Jurkat, Clone E6-1 (cell line): ENCODE measurements at places on chromosomes 16 and 17.

DNA sequence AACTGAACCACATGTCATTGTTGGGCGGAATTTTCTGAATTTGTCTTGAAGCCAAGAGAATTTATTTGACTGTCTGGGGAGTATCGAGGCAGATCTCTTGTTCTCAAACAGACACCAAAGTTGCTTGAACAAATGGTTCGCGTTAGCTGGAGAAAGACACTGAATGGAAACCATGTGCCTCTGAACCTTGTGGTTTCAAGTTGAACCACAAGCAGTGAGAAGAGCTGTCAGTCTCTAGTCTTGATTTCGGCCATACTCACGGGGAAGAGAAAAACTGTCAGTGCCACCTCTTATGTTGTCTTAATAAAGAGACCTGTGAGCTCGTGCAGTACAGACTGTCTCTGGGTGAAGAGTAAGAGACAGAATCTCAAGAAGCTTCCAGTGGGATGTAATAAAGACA, 886.5 kb upstream of the SOX9 start:
- DNase-seq: no peak

DNA sequence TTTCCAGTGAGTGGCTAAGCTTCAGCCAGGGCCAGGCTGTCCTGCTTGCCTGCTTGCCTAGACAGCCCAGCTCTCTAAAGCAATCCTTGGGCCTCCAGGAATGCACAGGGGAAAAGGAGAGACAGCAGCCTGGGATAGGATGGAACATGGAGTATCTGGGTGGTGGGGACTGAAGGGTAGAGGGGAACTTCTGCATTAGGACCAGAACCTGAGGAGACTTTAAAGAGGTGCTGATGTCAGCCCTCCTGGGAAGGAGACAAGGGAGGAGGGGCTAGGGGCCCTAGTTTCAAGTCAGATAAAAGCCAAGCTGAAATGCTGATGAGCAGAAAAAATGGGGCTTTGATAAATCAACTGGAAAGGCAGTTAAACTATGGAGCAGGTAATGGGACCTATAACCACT, 1.8 kb downstream of the HOXB7 start:
- no peak for DNase-seq

DNA sequence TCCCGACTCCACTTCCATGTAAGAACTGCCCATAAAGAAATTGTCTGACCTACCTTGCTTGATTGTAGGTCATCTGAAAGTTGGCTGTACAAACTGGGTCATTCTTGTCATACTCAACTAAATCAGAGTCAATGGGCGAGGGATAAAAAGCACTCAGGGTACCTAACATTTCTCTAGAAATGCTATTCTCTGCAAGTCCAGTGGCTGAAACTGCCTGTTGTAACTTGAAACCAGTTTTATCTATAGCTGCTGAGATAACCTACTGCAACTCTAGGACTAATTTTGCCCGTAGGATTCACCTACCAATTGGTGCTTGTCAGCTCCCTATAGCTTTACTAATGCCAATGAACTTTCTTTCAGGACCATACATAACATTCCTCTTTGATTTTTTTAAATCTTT, 100.1 kb upstream of the GRIN2A start:
- DNase-seq: no peak

- no peak for DNase-seq
These were observed 6.2 kb upstream of the DUSP14 start for GRCh38 chr17:37483311-37484039.

DNA sequence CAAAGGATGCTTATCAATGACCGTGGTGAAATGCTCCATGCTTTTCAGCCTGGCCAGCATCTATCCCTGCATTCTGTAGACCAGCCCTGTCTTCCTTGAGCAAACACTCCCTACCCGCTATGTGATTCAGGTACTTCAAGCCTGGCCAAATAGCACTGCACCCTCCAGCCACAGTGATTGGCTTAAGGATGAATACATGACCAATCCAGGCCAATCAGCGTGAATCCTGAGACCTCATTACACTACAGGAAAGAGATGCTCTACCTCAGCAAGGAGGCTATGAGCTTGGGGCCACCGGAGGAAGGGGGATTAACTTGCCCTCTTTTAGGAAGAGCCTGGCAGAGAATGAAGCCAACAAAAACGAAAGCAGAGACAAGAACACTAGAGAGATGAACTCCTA, 162.5 kb downstream of the ZNF423 start:
- no peak for DNase-seq

GRCh38 chr17:50318501-50319285, 27.2 kb upstream of the XYLT2 start:
- no peak for DNase-seq

DNA sequence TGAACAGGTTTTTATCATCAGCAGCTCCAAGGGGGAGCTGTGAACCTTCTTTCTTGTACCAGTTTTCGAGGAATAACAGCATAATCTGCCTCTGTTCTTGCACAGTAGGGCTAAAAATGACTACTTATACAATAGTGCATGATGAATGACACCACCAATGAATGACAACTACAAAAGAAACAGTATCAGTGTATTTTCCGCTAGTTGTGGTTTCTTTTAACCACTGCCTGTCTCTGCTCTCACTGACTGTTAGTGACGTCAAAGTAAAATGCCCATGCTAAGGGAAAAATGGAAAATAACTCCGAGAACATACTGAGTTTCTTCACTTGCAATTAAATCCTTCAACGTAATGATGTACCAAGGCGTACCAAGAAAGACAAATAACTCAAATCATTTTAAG, 294.9 kb downstream of the MAP2K6 start:
- DNase-seq: peak; percentile 49

- DNase-seq: no peak
These were observed 108.6 kb downstream of the CMIP start for GRCh38 chr16:81553080-81553813.

- no peak for DNase-seq
These were observed 682.1 kb upstream of the SOX9 start for GRCh38 chr17:71438631-71439146.

DNA sequence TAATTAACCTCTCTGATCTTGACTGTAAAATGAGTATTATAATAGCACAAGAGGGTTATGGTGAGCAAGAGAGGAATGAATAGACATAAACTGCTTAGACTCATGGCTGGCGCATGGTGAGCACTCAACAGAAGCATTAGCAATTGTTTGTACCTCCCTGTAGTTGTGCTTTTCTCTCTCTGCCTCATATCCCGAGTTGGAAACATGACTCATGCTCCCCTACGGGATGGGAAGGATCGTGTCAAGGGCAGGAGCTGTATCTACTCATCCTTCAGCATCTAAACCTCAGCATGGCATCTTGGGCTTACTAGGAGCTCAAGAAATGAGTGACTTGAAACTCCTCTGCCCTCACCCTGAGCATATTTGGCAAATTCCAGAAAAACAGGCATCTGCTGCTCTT, 299.6 kb downstream of the MAP2K4 start:
- DNase-seq: no peak

- no peak for DNase-seq
These were observed 59.9 kb downstream of the SEC14L1 start for GRCh38 chr17:77200711-77201110.

GRCh38 chr17:37191219-37191618, 184.6 kb upstream of the C17orf78 start:
- no peak for DNase-seq

DNA sequence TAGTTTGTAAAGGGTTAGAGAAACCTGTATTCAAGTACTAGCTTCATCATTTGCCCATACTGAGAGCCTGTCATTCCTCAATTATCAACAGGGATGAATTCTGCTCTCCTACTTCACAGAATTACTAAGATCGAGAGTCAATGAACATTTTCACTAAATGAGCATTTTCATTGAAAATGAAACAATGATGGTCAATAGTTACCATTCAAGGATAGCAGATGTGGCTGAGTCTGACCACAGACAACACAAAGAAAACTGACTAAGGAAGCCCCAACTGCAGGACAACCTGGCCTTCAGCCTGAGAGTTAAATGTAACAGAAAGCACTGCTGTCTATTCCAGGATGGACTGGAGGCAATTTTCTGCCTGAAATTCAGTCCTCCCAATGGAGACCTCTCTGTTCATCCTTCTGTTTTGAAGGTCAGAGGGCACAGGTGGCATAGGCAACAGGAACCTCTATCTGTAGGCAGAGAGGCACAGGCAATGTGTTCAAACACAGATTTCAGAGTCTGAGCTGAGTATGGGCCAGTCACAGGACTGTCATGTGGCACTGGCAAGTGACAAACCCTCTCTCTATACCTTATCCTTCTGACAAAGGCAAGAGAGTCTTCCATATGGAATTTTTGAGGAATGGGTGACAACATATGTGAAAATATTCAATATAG, 19.5 kb downstream of the TRAF4 start:
- no peak for DNase-seq

- peak; percentile 38 for DNase-seq
These were observed 99.1 kb downstream of the MYH11 start for GRCh38 chr16:15757630-15758251.

- DNase-seq: no peak
These were observed 132.4 kb upstream of the GSE1 start for GRCh38 chr16:85480727-85481101.

- peak; percentile 26 for DNase-seq
These were observed 22.5 kb downstream of the DNAI2 start for GRCh38 chr17:74296548-74296936.
